ENCODE measurements at places on chromosomes 11 and 22.

DNA sequence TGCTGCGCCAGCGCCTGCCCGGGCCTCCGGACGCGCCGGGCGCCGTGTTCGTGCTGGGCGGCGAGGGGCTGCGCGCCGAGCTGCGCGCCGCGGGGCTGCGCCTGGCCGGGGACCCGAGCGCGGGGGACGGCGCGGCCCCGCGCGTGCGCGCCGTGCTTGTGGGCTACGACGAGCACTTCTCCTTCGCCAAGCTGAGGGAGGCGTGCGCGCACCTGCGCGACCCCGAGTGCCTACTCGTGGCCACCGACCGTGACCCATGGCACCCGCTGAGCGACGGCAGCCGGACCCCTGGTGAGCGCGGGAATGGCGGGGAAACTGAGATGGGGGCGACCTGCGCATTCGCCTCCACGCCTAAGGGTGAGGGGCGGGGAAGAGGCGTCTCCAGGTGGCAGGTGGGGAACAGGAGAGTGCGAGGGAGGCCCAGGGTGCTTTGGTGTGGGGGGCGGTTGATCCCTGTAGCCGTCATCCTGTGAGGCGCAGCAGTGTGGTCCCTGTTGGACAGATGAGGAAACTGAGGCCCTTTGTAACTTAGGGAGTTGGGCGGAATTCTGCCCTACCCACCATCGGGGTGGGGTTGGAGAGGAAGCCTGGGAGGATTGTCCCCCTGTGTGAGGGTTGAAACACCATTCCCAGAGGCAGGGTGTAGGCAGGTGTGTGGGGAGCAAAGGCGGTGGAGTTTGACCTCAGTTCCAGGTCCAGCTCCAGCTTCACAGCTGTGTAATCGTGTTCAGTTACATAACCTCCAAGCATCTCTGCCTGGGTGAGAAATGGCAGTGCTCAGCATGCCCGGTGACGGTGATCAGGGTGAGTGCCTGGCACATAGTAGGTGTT lies 758 bp downstream of the PDXP start:
- DNase-seq, result no peak

DNA sequence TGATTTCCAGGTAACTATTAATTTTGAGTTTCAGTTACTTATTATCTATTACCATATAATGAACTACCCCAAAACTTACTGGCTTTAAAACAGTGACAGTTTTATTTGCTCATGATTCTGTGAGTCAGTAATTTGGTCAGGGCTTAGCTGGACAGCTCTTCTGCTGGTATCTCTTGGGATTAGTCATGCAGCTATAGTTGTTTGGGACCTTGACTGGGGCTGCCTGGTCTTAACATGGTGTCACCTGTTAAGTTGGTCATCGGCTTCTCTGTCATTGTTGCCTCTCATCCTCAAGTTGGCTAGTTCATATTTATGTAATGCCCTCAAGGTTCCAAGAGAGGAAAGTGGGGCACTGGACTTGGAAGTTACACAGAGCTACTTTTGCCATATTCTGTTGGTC lies 177.5 kb downstream of the TMEM135 start:
- DNase-seq, result no peak

- no peak for DNase-seq
These were observed 67.6 kb downstream of the NAT10 start for GRCh38 chr11:34173050-34173449.

DNA sequence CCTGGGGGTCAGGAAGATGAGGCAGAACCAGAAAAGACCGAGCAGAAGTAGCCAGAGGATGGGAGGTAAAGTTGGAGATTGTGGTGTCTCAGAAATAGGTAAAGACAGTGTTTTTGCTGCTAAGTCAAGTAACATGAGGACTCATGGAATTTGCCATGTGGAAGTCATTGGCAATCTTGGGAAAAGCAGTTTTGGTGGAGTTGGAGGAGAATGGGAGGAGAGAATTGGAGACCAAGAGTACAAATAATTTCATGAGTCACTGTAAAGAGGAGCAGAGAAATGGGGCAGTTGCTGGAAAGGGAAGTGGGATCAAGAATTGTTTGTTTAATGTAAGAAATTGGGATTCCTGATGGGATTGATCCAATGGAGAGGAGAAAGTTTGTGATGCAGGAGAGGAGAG lies 111.7 kb downstream of the LRRC32 start:
- no peak for DNase-seq

- no peak for DNase-seq
These were observed 12.0 kb upstream of the GAB2 start for GRCh38 chr11:78429660-78430059.

- no peak for DNase-seq
These were observed 497.0 kb upstream of the TENM4 start for GRCh38 chr11:79937676-79938334.

- no peak for DNase-seq
These were observed 67.4 kb downstream of the TIMP3 start for GRCh38 chr22:32868946-32869345.

DNA sequence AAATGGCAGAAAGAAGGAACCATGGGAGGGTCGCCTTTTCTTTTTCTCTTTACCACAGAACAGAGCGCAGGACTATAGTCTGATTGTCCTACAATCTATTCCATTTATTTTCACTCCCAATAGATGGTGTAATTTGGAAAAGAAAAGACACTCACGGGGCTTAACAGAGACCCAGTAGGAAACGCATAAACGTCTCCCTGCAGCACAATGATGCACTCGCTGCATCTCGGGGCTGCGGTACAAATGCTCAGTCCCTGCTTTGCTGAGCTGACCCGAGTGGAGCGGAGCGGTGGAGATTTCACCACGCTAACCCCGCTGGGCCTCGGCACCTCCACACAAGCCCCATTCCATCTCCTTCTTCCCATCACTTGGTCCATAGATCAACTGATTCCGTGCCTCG lies 1.5 kb downstream of the FEZ1 start:
- no peak for DNase-seq

DNA sequence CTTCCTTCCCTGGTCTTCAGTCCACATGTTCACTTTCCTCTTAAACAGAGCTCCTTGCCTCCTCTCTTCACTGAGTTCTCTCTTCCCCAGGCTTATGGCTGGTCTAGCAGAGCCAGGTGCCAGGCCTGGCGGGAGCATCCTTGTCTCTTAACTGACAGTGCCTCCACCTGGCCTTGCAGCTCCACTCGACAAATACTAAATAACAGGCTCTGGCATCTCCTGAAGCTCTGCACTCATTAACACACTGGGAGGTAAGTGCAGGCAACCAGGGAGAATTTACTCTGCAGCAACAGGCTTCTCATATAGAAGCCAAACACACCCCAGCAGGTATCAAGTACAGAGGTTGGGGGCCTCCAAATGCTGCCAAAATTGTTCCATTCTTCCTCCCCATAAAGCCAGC lies 438.1 kb downstream of the SOX6 start:
- DNase-seq, result no peak

GRCh38 chr11:135075740-135076139 lies 663.7 kb upstream of the B3GAT1 start:
- DNase-seq, result peak; percentile 4

GRCh38 chr22:31651664-31652063 lies 10.4 kb downstream of the PISD start:
- no peak for DNase-seq

GRCh38 chr22:24803064-24803542 lies 2.9 kb upstream of the SGSM1 start:
- peak; percentile 21 for DNase-seq

DNA sequence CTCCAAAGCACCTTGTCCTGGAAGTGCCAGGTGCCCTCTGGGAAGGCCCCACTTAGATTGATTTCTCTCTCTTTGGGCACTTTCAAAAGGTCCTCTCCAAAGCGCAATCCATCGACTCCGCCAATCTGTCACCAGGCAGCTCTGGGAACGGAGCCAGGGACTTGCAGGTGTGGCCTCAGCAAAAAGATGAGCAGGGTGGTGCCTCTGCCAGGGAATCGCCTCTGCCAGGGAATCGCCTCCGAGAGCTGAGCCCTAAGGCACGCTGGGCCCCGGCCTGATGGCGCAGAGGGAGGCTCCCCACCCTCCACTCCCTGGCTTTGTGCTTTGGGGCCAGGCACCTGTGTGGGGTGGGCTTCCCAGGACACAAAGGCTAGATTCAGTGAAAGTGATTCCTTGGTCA lies 1391.3 kb downstream of the TBC1D22A start:
- no peak for DNase-seq

DNA sequence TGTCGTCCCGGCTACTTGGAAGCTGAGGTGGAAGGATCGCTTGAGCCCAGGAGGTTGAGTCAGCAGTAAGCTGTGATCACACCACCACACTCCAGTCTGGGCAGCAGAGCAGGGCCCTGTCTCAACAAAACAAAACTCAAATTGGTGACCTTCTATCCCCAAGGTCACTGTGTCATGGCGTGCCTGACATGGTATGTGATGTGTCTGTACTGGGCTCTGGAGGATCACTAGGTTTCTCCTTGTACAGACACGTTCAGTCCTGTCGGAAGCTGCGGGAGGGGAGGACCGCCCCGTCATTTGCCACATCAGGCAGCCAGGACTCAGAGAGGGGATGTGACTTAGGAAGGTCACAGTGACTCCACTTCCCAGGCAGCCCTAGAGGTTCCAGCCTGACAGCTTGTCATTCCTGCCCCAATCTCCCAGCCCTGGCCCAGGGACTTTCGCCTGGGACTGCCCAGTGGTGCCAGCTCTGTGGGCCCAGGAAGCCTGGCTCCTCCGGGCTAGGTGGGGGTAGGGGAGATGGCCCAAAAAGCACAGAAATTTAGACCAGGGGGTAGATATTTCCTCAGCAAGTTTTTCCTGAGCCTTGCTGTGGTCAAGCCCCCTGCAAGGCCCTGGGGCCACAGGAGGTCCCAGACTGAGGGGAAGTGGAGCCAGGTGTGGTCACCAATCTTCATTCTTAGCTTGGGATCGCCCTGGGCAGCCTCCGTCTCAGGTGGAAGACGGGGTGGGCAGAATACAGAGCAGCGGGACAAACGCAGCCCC lies 53.2 kb downstream of the TRIOBP start:
- DNase-seq, result no peak

DNA sequence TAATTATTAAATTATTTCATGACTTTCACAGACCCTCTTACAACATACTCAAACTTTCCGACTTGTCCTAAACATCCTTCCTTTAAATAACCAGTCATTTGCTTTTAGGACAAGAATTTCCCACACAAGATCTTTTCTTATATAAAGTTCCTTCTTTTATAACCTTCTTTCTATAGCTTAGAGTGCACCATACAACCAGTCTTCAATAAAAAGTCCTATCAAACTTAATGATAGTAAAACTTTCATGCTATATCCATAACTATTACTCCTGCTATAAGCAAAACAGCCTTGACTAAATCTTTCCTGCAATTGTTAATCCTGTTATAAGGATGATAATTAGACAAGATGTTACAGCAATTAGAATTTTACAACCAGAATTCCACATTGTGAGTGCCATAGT lies 47.4 kb downstream of the ZNF280B start:
- DNase-seq, result no peak

DNA sequence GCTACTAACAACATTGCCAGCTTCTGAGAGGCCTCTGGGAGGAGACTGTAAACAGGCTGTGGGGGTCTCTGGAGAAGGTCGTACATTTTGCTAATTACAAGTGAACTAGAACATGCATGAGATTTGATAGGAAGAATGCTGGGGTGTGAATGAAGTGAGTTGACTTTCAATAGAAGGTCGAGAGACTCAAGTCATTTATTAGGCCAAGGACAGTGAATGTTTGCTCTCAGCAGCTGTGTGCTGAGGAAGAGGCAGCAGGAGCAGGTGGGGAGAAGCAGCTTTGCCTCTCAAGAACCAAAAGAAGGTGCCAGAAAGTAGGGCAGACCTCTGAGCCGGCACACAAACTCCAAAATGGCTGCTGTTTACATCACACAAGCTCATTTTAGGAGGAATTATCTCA lies 91.7 kb downstream of the PIWIL4 start:
- DNase-seq, result no peak

DNA sequence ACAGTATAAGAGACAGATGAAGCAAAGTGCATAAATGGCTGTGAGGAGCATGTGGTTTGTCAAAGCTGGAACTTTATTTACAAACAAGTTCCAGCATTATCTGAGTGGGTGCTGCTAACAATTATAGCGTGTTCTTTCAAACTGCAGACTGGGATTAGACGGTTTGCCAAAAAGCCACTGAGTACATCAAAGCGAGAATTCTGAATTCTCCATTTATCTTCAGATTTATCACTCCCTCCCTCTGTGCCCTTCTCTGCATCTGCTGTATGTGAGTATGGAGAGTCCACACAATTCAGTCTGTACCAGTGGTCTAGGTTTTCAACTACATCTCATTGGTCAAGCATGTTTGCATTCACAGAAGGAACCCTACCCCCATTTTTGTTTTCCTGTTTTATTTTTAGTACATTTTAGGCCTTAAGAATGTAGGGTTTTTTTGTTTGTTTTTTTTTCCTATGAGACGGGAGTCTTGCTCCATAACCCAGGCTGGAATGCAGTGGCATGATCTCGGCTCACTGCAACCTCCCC lies 18.1 kb upstream of the INCENP start:
- no peak for DNase-seq

GRCh38 chr22:41247703-41248102 lies 7.0 kb upstream of the CHADL start:
- no peak for DNase-seq

GRCh38 chr11:65317025-65317786 lies 2.5 kb downstream of the CDC42EP2 start:
- DNase-seq, result no peak

GRCh38 chr11:118339281-118339961 lies 3.1 kb downstream of the CD3D start:
- no peak for DNase-seq

DNA sequence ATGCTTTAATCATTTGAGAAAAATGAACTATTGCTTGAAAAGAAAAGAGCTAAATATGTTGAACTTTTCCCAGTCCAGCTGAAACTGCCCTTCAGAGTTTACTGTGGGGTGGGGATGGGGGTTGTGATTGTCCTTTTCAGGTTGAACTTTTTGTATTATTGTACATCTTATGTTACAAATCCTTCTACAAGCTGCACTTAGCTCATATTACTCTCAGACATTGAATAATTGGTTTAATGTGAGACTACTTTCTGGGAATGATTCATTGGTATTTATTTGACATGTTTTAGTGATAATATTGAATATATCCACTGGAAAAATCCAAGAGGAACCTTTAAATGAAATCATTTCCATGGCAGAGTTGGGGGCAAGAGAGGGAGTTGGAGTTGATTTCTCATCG lies 84.9 kb downstream of the ATXN10 start:
- no peak for DNase-seq

DNA sequence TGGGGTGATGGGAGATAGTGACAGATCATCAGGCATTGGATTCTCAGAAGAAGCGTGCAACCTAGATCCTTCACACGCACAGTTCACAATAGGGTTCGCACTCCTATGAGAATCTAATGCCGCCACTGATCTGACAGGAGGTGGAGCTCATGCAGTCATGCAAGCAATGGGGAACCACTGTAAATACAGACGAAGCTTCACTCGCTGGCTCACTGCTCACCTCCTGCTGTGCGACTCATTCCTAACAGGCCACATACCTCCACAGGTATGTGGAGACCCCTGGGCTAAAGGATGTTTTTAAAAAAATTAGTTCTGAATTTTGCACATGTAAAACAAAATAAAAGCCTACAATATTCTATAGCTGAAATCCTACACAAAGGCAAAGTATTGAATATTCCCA lies 20.5 kb upstream of the TEAD1 start:
- no peak for DNase-seq

DNA sequence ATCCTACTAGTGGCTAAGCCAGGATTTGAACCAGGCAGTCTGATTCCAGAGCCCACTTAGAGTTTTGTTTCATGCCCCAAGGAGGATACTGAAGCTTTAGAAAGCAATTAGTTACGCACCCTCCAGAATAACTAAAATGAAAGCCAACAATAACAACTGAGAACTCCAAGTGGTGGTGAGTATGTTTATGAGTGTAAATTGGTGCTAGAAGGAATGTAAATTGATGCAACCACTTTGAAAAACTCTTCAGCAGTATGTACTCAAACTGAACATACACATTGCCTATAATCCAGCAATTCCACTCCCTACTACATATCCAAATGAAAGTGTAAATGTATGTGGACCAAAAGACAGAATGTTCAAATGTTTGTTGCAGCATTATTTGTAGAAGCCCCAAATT lies 6.7 kb upstream of the ARL14EP start:
- no peak for DNase-seq

All from activated CD4-positive, CD25-positive, alpha-beta regulatory T cell treated with anti-CD3 and anti-CD28 coated beads, Interleukin-2, amount 50 U/mL, for 16 hours (primary cell).